ENCODE measurements at places on chromosomes 3 and 15.

DNA sequence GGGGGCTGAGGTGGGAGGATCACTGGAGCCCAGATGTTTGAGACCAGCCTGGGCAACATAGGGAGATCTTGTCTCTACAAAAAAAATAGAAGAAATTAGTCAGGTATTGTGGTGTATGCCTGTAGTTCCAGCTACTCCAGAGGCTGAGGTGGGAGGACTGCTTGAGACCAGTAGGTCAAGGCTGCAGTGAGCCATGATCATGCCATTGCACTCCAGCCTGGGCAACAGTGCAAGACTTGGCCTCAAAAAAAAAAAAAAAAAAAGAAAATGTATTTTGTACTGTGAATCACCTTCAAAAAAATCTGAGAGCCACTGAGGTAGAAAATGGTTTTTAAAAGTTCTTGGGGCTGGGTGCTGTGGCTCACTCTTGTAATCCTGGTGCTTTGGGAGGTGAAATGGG lies 4.6 kb downstream of the SNX4 start:
- DNase-seq, result no peak

DNA sequence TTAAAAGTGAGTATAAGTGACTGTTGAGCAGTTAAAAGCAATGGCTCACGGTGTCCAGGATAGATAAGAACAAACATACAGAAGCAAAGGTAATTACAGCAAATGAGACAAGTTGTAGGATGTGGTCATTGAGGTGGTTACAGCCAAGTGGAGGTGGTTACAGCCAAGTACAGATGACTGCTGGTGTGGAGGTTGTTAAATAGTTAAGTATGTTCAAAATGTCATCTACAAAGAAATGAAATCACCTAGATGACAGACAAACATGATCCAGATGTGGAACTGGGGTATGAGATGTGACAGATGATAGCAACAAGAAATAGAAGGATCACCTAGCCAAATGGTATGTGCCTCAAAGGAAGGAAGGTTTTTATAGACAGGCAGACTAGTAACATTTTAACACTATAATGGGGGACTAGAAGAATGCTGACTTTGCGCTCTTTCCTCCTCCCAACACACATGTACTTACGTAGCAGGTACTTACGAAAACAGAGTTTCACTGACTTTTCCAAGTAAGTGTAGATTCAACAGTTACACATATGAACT lies 6.8 kb upstream of the ANKRD28 start:
- no peak for DNase-seq

DNA sequence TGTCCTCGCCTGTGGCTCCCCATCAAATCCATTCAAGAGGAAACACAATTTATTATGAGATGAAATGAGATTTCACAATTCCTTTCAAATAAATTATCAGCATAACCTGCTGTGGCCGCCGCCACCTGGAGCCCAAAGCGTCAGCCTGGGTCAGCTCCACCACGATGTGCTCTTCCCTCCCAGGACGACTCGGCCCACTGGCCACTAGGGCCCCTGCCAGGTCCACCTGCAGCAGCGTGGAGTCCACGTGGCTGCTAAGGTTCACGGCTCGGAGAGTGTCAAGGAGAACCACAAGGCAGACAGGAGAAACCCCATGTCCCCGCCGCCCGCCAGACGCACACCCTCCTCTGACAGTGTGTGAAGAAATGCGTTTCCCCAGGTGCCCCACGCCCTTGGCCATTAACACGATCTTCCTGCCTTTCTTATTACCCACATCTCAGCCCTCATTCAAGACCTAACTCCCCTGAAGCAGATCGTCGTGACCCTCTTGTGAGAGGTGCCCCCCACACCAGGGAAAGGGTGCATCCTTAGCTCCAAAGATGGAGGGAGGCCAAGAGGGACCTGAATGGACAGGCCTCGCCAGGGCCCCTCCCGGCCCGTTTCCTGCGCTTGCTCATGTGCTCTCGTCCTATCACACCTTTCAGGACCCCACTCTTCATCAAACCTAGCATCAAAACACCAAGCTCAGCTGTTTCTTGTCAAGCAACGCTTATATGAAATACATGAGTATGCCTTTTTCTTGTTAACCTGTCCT lies 80.6 kb downstream of the OCA2 start:
- no peak for DNase-seq

DNA sequence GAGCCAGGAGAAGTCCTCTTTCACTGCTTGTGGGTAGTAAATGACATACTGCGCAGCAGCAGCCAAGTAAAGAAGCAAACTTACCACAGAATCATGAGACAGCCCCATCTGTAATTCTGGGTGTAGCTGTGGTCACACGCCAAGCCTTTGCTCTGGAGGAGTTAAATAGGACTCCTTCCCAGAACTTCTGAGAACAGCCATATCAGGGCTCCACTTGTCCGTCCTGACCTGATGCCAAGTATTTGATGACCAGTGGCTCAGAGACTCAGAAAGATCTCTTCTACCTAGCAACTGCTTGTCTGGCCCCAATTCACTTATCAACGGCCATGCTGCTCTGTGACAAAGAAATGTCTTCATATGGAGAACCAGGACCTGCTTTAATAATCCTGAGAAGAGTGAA lies 20.6 kb upstream of the GOLIM4 start:
- no peak for DNase-seq

- DNase-seq, result no peak
These were observed 40.8 kb downstream of the CLDN1 start for GRCh38 chr3:190281308-190282051.

DNA sequence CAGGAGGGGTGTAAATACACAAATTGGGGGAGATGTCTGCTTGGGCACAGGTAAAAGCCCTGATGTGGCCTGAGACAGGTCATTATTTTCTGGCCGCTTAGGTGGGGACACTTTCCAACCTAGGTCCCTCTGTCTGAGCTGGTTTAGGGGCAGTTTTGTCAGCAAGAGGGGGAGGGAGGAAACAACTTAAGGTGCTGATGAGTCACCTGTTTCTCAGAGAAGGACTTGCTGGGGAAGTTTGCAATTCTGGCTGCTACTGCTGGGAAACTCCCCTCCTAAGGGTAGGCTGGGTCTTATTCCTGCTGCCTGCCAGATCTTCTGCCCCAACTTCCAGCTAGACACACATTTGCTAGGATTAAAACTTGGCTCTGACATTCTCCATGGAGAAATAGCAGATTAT lies 4.8 kb upstream of the RHOV start:
- DNase-seq, result peak; percentile 74

DNA sequence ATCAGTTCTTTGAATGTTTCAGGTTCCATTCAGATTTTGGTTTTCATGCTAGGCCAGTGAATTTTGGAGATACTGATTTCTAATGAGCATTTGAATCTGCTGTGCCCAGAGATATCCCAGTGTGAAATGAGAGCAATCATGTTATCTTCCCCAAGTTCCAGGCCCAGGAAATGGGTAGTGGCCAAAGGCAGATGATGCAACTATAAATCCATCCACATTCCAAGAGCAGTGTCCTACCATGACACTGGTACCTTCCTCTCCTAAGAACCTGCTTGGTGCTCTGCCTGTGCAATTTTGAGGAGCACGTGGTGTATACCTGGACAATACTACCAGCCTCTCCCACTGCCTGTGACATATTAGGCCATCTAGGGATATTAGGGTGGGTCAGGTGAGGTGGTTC lies 186.8 kb downstream of the SLCO3A1 start:
- DNase-seq, result no peak

- DNase-seq, result no peak
These were observed 67.1 kb downstream of the MRPL46 start for GRCh38 chr15:88400084-88400483.

- no peak for DNase-seq
These were observed 45.0 kb downstream of the USP13 start for GRCh38 chr3:179697736-179698332.

- DNase-seq, result no peak
These were observed 9.8 kb downstream of the P2RY14 start for GRCh38 chr3:151268267-151269235.

- no peak for DNase-seq
These were observed 39.2 kb upstream of the VPS8 start for GRCh38 chr3:184772667-184773272.

DNA sequence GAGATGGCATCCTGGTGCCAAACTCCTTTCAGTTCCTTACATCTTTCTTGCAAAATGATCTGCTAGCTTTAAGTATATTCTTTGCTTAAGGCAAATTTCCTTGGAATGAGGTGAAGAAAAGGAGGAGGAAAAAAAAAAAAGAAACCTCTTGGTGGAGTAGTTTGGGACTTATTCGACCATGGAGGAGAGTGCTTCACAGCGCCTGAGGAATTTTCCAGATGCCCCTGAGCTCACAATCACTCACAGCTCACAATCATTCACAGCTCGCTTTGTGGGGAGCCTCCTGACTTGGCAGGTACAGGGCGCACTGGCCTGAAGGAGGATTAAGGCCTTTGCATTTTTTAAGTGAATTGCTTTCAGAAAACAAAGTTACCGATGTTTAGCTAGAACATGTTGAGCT lies 53.9 kb downstream of the BOC start:
- no peak for DNase-seq

GRCh38 chr15:87547470-87548181 lies 708.9 kb downstream of the NTRK3 start:
- no peak for DNase-seq

DNA sequence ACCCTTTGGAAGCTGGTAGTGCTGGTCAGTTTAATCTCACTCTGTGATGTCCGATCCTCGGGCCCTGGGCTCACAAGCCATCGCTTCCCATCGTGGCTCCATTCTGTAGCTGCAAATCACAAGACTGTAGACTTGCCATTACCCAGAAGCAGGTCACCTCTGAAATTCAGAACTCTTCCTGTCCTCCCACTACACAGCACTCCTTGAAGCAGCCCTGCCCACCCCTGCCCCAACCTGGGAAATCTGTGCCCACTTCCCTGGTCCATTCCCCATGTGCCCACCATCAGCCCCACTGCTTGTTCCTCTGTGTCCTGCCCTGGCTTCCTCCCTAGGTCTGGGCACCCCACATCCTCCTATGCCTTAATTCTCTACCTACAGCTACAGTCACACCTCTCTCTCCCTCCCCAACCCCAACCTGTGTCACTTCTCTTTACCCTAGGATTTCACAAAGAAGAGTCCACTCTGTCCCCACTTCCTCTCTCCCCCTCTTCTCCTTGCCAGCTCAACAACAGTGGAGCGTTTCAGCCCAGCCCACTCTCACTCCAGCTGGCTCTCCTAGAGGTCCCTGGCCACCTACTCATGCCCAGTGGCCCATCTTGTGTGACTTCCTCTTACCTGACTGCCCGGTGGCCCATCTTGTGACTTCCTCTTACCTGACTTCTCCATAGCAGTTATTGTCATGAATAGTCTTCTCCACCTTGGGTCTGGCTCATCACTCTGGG lies 8.3 kb downstream of the ZNF710 start:
- no peak for DNase-seq

DNA sequence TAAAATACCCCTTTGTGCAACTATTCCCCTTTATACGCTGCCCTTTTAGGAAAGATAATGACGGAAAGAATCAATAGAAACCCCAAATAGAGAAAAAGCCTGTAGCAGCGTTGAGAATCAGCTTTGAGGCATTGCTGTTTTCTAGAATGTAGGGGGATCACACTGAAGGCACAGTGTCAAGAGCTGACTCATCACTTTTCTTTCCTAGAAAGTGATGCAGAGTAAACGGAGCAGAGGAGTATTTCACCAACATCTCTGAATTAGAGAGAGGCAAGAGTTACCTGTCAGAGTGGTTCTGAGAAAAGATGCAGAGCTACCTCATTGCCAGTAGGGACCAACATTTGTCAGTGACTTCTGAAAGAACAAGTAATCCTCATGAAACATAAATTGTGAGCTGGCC lies 269.8 kb upstream of the TMC3 start:
- DNase-seq, result no peak

DNA sequence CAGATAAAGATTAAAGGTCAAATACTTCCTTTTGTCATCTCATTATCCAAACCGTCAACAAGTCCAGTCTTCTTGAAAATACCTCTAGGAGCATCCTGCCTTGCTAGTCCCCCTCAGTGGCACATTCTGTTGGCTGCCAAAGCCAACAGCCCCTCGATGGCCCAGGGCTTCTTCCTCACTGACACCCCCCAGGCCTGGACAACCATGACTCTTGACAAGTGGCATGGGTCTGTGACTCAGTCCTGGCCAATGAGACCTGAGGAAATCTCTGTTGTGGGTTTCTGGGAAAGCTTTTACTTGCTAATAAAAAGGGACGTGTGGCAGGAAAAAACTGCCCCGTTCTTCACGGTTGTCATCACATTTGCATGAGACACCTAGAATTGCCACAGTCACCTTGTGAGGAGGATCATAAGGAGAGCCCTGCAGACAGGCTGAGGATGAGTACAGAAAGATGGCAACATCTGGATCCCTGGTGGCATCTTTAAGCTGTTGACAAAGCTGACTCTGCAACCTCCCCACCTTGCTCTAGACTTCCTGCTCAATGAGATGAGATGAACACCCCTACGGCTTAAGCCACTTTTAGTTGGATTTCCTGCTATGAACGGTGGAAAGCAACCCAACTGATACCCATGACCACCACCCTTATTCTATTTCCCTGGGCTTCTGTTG lies 81.5 kb downstream of the OXNAD1 start:
- DNase-seq, result no peak

DNA sequence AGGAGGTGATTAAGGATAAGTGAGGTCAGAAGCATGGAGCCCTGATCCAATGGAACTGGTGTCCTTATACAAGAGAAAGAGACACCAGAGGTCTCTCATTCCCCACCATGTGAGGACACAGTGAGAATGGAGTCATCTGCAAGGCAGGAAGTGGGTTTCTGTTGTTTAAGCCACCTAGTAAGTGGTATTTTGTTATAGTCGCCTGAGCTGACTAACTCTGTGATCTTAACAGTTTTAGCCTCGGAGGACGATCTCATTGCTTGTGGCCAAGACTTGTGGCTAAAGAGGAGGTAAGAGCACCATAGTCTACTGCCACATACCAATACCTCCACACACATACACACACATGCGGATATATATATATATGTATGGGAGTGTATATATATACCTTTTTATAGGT lies 73.8 kb downstream of the MCTP2 start:
- DNase-seq, result no peak

- no peak for DNase-seq
These were observed 27.7 kb upstream of the MUC4 start for GRCh38 chr3:195839260-195840010.

DNA sequence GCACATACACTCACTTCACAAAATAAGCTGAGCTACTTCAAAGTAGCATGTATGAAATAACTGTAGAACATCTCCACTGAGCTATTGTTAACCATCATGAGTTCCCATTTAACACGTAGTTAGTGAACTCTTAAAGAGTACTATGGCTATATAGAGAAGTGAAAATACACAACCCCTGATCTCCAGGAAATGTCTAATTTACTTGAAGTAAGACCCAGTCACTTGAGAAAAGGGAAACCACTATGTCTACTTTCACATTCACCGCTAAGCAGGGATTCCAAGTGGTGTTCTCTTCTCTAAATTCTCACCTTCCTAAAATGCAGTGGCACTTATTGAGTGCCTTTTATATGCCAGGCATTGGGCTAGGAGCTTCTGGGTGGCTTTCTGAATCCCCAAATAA lies 35.0 kb upstream of the COLQ start:
- peak; percentile 59 for DNase-seq

- no peak for DNase-seq
These were observed 39.8 kb upstream of the TMC3 start for GRCh38 chr15:81413851-81414250.

DNA sequence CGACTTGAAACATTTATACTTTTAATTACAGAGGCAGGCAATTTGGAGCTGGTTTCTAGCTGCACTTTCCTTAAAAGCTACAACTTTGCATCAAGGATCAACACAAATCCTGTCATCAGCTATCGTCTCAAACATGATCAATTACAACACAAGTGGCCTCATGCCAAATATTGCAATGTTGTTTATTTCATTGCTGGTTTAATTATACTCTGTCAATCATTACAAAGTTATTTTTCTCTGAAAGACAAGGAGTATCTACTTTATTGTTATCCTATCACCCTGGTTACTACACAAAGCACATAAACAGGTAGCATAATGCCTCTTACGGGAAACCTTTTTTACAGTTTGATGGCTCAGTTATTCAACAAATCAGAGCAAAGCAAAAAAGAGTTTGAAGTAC lies 58.0 kb upstream of the FOXB1 start:
- DNase-seq, result no peak

All from GM10248 (cell line).